ENCODE measurements at places on chromosomes 6 and 20.

GRCh38 chr6:53310771-53311585 is 37.8 kb downstream of the ELOVL5 start:
- no peak for DNase-seq

DNA sequence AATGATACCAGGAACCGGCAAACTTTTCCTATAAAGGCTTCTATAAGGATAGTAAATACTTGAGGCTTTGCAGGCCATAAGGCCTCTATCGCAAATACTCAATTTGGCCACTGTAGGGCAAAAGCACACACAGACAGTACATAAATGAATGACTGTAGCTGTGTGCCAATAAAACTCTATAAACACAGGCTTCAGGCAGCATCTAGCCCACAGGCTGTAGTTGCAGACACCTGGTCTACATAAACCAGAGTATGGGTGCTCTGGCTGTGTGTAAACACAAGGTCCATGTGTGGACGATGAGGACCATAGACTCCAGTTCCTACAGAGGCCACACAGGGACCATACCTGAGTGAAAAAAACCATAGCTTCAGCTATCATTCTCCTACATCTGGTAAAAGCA is 52.2 kb downstream of the ZMYND8 start:
- DNase-seq, result no peak

- no peak for DNase-seq
Observed at GRCh38 chr6:41692730-41693129, 42.7 kb downstream of the TFEB start.

- no peak for DNase-seq
Observed at GRCh38 chr20:17498641-17499040, 32.5 kb downstream of the BFSP1 start.

DNA sequence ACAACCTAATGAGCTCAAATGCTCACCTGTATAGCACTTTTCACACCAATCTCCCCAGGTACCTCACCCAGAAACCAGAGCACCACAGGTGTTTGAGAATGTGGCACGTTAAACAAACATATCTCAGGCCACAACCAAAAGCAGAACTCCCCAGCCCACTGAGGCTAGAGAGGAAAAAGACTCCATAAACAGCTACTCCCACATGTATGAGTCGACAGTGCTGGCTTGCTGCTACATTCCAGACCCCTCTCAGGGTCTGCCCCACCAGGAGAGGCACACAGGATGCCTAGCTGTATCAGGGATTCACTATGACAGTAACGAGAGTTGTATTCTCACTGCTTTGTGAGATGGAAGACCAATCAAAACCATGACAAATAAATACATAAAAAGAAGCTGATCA is 242.6 kb upstream of the ARID1B start:
- no peak for DNase-seq

DNA sequence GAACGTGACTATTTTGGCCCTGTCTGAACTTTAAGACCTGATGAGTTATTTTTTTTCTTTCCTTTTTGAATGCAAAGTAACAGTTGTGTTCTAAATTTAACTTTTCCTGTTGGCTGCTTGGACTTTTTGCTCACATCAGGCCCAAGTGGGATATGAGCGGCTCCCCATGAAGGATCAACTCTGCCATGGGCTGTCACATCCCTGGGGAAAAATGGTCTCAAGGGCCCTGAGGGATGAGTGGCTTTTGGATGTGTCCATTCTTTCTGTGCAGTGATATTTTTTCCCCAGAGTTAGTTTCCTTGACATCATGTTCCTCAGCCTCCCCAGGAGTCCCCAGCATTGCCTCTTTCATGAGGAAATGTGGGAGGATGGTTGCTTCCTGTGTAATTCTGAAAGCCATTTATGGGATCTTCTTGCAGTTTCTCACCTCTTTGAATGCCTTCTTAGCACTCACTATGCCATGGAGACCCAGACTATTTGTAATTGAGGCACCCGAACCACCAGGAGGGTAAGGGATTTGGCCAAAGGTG is 92.5 kb downstream of the SLC24A3 start:
- no peak for DNase-seq

- DNase-seq, result no peak
Observed at GRCh38 chr6:144585217-144585814, 300.2 kb downstream of the UTRN start.

DNA sequence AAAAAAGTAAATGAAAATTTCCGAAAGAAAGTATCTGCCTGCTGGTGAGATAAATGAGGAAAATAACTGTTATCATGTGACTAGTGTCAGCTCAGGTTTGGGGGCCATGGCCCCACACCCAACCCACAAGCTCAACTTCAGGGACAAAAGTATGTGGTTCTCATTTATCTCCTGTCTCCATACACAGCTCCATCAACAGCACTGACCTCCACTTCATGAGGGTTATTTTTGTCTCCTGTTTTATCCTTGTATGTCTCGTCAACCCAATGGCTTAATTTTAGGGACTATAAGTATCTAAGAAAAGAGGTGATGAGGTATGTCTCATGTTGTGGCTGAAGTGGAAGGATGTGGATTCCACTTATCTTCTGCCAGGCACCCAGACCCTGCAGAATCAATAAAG is 271.6 kb upstream of the RIN2 start:
- no peak for DNase-seq

DNA sequence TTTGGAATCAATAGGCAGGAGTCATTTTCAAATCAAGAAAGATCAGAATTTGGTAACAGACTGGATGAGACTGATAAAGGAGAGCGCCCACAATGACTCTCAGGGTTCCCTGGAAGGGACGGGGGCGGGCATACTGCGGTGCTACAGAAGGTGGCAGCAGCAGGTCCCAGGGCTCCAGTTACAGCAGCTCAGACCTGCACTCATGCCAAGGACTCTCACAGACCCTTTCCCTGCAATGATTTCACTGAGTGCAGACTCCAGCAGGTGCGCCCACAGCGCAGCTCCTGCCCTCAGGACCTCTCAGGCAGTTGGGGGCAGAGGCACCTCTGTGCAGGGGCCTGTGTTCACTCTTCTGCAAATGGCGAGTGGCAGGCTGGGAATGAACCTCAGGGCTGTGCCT is 359.8 kb downstream of the ZFAND3 start:
- no peak for DNase-seq

DNA sequence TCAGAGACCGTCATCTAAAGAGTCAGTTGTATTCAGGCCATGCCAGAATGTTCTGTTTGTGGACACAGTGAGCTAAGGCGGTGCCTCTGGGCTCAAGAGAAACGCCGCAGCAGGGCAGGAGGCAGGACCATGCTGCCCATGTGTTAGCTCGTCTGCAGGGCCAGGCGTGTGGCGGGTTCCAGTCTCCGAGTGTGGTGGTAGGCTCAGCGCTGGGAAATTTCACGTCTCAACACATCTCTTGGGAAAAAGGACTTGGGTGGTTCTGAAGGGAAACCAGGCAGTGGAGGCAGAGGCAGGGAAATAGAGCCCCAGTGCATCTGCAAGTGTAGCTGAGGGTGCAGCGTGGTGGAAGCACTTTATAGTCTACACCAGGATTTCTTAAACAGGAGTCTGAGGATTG is 56.9 kb upstream of the TAGAP start:
- no peak for DNase-seq

DNA sequence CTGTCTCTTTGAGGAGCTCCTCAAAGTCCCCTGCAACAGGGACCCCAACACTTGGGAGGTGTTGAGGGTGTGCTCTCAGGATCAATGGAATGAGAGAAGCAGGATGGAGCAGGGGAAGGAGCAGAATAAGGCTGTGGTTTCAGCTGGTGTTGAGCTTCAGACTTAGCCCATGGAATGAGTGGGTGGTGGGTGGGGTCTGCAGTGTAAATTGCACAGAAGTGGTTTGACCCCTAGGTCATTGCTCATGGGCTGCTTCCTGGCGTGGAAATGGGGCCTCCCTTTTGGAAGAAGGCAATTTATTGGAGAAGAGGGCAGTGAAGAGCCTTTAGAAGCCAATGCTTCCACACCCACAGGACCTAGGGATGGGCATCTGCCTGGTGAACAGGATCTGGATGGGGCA is 37.0 kb upstream of the KCNG1 start:
- no peak for DNase-seq

GRCh38 chr20:37290158-37290810 is 829 bp downstream of the MANBAL start:
- DNase-seq, result no peak

DNA sequence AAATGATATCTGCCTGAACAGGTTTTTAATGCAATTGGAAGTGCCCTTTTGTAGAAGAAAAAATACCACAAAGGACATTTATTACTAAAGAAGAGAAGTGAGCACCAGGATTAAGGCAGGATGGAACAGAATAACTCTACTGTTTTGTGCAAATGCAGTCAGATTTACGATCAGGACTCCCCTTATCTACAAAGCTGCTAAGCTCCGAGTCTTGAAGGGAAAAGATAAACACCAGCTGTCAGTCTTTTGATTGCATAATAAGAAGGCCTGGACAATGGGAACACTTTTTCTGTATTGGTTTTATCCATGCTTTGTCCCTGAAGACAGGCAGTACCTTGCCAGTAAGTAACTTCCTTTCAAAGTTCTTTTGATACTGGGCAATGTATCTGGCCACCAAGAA is 797.9 kb upstream of the SLC35B3 start:
- DNase-seq, result no peak
